HT1080 (cell line): ENCODE measurements at places on chromosomes 1 and 21.

DNA sequence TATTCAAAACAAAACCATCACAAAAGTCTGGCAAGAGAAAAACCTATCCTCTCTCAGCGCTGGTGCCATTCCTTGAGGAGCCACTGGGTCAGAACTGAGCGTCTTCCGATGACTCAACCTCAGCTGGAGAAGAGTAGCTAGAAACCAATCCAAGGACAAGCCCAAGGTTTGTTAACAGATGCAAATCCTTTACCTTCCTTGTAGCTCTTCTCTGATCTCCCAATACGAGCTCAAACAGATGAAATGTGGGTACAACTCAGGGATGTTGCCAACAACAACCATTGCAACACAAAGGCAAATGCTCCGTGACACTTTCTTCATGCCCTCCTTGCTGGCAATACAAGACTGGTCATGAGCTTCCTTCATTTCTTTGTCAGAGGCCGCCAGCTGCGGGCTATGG is 337.1 kb downstream of the SIPA1L2 start:
- peak; percentile 35 for DNase-seq

DNA sequence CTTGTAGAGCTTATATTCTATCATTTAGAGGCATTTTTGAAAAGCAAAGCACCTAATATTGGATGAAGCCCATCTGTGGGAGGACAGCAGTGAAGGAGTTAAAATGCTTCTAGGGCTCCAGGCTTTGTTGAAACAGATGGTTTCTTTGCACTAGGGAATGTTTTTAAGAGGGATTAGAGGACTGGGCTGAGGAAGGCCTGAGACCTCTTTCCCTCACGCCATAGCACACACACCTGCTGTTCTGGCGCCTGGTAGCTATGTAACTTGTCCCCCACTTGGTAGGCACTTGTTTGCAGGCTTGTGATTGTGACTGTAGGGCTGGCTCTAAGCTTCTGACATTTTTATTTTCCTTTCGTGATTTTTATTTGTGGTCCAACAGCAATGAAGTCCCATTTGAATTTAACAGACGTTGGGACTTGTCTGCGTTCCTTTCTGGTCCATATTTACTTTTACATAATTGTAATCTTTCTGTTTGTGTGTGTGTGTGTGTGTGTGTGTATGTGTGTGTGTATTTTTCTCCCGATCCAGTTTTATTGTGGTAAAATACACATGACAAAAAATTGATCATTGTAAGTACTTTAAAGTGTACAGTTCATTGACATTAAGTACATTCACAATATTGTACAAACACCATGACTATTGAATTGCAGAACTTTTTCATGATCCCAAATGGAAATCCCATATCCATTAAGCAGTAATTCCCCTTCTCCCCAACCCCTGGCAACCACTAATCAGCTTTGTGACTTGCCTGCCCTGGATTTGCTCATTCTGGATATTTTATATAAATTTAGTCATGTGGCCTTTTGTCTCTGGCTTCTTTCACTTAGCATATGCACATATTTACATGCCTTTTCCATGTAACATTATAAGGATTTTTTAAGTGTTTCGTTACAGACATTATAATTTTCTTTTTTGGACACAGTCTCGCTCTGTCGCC is 33.5 kb upstream of the MACF1 start:
- no peak for DNase-seq

DNA sequence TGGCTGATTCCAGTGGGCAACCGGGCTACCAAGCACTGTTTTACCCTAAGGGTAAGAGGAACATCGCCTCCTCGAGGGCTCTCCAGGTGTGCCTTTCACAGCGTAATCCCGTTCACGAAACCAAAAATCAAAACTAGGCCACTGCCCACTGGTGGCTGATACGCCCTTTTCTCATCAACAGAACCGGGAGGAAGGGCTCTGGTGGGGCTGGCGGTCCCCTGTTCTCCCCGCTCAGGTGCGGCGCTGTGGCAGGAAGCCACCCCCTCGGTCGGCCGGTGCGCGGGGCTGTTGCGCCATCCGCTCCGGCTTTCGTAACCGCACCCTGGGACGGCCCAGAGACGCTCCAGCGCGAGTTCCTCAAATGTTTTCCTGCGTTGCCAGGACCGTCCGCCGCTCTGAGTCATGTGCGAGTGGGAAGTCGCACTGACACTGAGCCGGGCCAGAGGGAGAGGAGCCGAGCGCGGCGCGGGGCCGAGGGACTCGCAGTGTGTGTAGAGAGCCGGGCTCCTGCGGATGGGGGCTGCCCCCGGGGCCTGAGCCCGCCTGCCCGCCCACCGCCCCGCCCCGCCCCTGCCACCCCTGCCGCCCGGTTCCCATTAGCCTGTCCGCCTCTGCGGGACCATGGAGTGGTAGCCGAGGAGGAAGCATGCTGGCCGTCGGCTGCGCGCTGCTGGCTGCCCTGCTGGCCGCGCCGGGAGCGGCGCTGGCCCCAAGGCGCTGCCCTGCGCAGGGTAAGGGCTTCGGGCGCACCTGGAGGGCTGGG is at the start of gene IL6R:
Gene IL6R (plus strand): TSS at position 360 of the 763 bp plus-strand sequence. CDS start 287 bp downstream, at position 647.
- DNase-seq: peak; percentile 88

- DNase-seq: no peak
These were observed 83.9 kb downstream of the NID1 start for GRCh38 chr1:235980976-235981375.

DNA sequence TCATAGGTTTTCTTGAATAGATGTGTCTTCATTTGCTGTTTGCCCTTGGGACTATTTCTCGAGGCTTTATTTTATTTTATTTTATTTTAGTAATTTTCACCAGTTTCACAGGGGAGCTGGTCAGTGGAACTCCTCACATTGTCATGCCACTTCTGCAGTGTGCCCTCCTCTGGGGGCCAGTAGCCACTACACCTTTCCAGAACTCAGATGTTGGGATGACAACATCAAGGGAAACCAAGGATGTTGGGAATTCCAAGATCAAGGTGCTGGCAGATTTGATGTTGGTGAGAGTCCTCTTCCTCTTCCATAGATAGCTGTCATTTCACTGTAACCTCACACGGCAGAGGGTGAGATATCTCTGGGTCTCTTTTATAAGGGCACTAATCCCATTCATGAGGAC is 35.5 kb downstream of the SLC26A9 start:
- peak; percentile 31 for DNase-seq

GRCh38 chr1:201085902-201086735 is 26.1 kb downstream of the CACNA1S start:
- peak; percentile 56 for DNase-seq
